ENCODE measurements at places on chromosomes 4 and X.

- no peak for DNase-seq
Measured at GRCh38 chrX:156002507-156002906, 5.0 kb downstream of the IL9R start.

DNA sequence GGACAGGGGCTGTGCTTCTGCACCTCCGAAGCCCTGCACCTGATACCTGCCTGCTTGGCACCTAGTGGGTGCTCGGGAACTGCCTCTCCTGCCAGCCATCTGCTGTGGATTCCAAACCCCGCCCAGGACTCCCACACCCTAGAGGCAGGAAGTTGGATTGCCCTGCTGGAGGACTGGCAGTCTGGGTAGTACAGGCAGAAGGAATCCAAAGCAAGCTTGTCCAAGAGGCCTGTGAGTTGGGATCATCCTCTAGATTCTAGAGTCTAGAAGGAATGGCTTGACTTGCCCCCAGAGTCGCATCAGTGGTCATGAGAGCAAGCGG, 64.6 kb upstream of the MTM1 start:
- DNase-seq: no peak

DNA sequence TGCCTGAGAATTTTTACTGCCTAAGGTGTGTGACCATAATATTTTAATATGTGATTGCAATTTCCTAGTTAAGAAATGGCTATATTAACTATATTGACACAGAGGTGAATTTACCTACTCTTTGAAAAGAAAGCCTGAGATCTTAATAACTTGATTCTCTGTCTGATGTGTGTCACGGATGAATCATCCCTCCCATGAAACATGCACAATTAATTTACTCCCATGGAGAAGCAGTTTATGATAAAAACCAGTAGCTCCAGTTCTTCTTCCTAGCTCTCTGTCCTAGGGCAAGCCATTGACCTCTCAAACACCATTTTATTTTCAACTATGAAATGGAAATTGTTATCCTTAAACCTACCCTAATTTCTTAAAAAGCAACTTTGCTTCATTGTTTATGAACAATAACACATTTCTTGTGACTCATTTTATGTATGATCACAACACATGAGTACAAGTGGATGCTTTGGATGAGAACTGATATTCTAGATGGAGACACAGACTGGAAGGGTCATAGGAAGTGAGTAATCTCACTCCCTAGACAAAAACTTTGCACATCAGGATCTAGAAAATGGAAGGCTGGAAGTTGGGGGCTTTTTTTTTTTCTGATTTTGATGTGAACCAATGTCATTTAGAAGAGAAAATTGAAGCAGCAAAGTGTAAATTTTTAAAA, 438.3 kb downstream of the GPAT3 start:
- DNase-seq: no peak

DNA sequence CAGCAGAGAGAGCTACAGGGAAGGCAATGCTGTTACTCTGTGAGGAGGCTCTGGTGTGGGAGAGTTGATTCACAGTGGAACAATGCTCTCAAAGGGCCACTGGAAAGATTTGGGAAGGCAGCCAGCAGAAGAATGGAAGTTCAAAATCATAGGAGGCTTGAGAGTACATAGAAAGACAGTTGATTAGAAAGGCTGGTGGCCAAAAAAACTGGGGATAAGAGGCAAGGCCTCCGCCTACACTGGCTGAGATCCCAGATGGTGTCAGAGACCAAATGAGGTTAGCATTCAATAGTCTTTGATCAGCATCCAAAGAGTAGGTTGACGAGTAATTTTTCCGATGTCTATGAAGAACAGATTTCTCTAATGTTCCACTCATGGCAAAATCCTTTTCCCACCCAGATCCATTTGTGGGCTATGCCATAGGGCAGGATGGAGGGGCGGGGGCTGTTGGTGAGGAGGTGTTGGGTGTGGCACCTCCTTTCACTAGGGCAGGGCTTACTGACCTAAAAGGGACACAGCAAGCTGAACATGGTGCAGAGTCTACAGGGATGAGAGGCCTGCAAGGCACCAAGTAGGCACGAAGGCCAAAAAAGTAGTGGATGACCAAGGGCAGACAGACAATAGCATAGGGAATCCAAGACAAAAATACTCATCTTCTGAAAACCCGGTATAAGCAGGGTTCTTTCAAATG, 15.1 kb downstream of the TEC start:
- no peak for DNase-seq

DNA sequence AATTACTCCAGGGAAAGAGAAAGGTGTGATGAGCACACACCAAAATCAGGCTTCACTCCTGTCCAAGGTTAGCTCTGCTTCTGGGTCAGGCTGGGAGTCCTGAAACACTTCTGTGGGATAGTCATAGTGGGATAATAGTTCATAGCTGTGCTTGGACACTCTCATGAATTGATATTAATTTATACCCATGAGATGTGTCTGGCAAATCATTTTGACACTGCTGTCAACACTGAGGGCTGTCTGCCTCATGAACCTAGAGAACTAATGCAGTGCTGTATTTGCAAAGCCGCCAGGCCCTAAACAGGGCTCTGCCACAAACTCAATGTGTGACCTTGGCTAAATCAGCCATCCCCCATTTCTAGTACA, 24.5 kb upstream of the PGRMC1 start:
- DNase-seq: no peak

DNA sequence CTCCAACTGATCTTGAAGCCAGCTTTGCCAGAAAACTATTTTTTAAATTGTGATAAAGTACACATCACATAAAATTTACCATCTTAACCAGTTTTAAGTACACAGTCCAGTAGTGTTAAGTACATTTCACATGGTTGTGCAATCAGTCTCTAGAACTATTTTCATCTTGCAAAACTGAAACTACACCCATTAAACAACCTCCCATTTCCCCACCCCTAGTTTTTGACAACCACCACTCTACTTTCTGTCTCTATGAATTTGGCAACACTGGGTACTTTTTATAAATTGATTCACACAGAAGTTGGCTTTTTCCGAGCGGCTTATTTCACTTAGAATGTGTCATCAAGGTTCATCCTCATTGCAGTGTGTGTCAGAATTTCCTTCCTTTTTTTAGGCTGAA, 31.0 kb downstream of the TRPC5 start:
- no peak for DNase-seq

GRCh38 chr4:86946868-86947500, 12.2 kb downstream of the AFF1 start:
- DNase-seq: no peak

GRCh38 chrX:72095370-72095769, 36.3 kb downstream of the RTL5 start:
- no peak for DNase-seq

DNA sequence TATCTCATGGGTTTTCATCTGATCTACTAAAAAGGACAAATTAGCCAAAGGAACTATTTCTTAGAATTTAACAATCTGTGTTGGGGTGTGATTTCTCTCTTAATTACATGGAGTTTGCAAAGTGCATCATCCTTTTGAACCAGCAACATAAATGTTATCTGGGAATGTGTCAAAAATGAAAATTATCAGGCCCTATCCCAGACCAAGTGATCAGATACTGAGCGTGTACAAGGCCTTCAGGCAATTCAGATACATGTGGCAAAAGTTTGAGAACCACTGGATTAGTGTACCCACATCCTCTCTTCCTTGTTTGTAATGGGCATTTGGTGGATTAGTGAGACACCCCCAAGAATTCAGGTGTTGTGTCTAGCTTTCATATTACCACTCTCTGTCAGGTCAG, 3.8 kb downstream of the SH3D19 start:
- no peak for DNase-seq

DNA sequence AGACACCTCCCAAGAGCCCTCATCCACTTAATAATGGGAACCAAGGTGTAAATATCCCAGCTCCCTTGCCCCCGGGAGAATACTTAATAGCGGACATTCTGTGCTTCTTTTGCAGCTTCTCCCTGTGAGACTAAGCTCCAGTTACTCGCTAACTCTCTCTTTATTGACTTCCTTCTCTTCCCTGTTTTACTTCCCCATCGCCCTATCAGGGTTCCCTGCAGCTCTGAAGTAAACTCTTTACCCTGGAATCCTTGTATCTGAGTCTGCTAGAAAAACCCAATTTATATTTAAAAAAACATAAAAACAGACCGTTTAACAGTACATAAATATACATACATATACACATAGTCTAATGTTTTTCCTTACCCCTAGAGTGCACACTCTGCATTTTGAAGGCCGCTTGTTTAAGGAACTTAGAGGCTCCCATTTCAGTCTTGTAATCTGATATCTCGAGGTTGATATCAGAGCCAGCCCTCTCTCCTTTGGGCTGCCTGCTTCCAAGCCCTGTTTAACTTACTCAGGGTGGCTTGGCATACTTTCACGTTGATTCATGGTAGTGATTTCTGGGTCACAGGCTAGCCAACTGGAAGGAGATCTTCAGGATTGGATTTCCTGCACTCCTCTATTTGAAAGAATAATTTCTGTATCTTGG, 177.4 kb upstream of the SCML1 start:
- DNase-seq: no peak

DNA sequence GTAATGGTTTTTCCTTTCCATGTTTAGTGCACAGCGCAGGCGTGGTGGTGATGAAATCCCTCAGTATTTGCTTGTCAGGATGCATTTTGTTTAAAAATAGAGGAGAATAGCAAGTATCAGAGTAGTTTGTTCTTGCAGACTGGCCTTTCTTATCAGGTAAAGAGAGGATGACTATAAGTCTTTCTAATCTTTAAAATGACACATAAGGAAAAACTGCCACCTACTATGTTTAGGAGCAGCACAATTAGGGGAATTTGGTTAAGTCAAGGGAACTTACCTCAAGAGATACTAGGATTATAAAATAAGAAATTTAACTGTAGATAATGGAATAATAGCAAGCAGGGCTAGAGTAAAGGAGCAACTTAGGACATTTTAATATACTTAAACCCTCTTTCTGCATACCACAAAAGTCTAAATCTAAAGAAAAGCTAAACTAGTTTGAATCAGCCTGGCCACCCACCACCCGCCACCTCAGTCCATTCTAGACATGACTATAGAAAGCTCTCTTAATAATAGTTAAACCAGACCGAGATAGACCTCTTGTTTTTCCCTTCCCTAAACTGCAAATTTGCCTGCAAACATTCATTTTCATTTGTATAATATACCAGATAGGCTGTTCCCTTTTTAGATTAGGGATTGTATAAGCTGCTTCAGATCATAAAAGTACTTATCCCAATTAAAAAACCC, 62.0 kb downstream of the APOOL start:
- no peak for DNase-seq

DNA sequence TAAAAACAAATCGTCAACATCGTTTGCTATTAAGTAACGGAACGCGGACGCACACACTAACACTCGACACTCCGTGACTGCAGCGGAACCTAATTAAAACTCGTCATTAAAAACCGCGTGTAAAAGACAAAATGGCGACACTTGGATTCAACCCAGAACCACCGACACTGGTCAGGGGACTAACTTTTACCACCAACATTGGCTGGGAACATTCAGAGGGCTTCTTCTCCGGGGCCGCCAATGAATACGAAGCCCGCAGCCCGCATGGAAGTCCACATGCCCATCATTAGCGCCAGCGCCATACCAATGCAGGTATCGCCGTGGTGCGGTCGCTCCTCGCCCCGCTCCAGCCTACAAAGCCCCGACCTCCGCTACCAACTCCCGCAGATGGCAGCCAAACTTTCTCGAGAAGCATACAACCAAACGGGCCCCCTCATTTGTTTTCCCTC, 498 bp downstream of the RBMX start:
- DNase-seq: no peak

DNA sequence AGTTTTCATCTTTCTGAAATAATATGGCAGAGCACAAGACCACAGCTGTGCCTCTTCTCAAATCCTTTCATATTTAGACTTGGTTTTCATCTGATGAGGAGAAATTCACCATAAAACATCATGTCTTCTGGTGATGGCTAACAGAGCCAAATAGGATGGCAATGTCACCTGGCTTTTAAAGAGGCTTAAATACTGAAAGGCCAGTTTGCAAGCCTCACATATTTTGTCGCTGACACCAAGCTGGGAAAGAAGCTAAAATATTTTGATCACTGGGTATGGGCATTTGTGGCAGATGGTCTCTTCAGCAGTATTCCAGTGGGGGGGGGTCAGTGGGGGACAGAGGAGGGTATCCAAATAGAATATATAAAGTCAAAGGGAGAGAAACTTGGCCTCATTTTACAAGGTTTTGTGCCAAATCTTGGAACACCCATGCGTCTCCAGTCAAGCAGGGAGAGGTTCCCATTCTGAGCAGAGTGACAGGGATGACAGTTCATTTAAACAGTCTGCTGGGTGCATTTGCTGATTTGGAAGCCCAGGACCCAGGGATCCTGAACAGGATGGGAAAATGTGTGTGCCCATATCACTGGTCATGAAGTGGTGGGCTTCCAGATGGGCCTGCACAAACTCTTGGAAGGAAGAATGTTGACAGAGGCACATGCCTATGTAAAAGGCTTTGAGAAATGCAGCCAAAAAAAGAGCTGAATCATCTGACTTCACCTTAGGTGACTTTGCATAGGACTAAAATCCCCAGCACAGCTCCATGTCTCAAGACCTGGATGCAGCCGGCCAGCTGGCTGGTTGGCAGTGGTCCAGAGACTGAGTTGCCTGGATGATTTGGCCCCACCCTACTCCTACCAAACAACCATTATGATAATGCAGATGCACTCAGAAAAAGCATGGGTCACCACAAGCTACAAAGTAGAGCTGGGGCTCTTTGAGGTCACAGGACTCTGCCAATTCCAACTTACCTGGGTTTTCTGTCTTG, 484.4 kb upstream of the NR3C2 start:
- DNase-seq: no peak

DNA sequence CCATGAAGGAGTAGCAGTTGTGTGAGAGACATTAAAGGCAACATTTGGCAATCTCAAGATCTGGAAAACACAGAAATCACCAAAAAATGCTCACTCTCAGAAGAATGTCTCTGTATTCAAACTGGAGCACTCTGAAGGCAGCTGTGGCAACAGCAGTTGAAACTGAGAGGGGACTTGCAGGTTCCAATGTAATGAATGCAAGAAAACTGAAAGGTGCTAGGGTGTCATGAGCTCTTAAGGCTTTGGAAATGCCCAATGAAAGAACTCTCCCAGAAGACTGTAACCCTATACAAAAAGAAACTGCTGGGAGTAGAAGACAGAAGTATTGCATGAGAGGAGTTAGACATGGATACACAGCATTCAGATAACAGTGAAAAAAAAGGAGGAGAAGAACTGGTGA, 118.2 kb upstream of the HTR2C start:
- DNase-seq: no peak

DNA sequence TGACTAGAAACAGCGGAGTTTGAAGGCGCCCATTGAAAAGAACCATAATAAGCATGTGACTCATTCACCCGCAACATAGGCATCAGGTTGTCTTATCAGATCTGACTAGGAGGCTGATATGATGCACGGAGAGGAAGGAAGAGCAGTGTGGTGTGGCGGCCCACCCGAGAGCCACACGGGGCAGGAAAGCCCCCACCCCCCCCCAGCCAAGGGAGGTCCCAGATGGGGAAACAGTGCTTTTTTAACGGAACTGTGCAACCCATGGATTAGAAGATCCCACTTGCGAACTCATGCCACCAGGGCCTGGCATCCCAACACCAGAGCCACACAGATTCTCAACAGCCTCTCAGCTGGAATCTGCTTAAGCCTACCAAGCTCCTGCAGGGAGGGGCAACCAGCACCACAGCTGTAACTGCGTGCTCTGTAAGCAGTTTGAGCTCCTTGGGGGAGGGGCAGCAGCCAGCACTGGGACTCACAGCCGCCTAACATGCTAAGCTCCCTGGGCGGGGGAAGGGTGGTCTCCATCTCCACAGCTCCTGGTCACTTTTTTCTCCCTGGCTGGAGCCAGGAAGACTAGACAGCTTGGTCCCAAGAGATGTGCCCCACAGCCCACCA, 466.2 kb downstream of the PDGFC start:
- DNase-seq: no peak

GRCh38 chr4:109301651-109302360, 652 bp downstream of the COL25A1 start:
- no peak for DNase-seq

All from sigmoid colon (tissue), 7 donors.